ENCODE measurements at places on chromosomes 3 and 15.

DNA sequence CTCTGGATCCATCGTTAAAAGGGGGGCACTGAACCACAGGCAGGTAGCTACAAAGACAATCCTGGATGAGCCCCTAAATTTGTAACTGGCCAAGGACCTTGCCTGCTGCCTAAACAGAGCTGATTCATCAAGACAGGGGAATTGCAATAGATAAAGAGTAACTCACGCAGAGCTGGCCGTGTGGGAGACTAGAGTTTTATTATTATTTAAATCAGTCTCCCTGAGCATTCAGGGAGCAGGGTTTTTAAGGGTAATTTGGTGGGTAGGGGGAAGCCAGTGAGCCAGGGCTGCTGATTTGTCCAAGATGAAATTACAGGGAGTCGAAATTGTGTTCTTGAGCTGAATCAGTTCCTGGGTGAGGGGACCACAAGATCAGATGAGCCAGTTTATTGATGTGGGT lies 885.1 kb upstream of the CADM2 start:
- DNase-seq: no peak

- DNase-seq: no peak
Measured at GRCh38 chr3:118097226-118097625, 937.4 kb downstream of the IGSF11 start.

DNA sequence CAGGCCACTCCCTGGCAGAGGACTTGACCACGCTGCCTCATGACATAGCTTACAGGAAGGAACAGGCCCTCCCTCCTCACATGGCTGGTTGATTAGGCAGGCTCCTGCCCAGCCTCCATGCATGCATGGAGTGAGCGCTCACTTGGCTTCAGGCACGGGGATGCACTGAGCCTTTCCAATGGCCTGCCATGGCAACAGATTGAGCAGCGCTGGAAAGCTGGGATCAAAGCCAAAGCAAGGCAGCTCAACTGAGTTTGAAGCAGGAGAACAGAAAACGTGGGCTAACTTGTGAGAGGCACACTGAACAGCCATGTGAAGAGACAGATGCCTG lies 5.9 kb upstream of the GRAMD2A start:
- DNase-seq: no peak

DNA sequence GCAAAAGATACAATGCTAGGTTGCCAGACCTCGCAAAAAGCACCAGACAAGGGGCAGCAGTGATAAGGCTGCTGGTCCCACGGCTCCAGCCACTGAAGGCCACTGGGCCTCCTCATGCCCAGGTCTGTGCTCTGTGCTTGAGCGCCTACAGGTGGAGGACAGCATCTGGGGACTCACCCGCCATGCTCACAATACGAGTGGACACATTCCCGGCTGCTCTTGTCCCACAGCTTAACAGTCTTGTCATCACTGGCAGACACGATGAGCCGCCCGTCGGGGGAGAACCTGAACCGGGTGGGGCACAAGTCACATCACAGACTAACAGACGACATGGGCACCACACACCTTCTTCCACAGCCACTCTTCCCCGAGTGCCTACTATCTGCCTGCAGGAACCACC lies 7.4 kb downstream of the POC1A start:
- no peak for DNase-seq

- DNase-seq: no peak
Measured at GRCh38 chr3:4588466-4588865, 95.3 kb downstream of the ITPR1 start.

DNA sequence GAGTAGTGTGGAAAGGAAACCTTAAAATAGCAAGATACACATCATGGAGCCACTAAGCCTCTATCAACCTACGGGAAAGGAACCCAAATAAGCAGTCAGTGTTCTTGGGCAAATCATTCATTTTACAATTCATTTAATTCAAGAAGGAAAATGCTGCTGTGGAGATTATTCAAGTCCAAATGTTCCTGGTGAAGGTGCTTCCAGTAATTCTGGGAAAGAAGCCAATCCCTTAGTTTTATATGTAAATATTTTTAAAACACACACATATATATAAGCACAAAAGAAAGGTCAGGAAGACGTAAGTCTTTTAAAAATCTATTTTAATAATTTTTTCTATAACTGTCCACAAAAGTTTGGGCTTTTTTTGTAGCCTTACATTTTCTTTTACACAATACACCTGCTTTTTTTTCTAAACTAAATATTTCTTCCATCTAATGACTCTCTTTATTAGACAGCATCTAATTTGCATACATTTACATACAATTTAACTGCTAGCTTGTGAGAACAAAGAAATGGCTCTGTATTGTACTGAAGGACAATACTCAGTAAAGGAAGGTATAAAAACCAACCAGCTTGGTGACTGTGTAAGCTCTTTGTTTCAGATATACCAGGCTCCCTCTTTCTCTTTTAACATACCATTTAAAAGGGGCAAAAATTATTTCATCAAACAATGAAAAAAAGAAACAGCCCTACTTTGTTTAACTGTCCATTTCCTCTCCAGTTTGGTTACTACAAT lies 269.5 kb downstream of the ZBTB20 start:
- DNase-seq: no peak

DNA sequence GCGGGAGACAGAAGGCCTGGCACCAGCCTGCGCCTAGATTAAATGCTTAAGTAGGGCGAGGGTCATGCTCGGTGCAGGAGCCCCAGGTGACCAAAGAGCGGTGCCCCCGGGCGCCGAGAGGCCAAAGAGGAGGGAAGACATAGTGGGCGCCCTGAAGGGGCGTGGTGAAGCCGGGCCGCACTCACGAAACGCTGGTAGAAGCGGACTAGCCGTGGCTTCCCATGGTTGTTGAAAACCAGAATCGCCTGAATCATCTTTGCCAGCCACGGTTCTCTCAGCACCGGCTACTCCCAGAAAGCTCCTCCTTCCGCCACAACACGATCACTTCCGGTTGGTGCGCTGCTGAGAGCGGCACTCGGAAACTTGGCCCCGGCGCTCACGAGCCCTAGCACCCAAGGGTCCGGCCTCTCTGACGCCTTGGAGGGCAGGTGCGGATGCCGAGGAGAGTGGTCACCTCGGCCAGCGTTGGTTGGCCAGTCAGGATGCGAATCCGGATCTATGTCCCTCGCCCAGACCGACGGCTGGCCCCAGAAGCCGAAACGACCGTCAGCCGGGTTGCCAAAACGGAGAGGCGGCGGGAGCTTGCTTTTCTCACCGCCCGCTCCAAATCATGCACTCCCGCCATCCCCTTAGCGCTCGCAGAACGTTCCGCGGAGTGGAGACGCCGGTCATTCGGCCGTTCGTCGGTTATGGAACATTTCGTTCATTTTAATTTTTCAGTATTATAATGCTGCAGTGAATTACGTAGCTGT lies at the start of gene AP3S2:
Gene AP3S2, minus strand, starts transcription at position 299 of the 752 bp plus-strand sequence. Its CDS starts 45 bp downstream, at position 254.
- peak; percentile 91 for DNase-seq

GRCh38 chr3:178562947-178563232 lies 26.7 kb downstream of the KCNMB2 start:
- DNase-seq: no peak

- DNase-seq: no peak
Measured at GRCh38 chr15:82062479-82063454, 16.9 kb upstream of the MEX3B start.

GRCh38 chr3:54177816-54178215 lies 55.5 kb downstream of the CACNA2D3 start:
- no peak for DNase-seq

GRCh38 chr3:117101697-117102096 lies 392.1 kb downstream of the TUSC7 start:
- DNase-seq: no peak
